ENCODE measurements at places on chromosomes 2 and 18.

GRCh38 chr18:6543330-6543908, 128.7 kb upstream of the L3MBTL4 start:
- no peak for DNase-seq

DNA sequence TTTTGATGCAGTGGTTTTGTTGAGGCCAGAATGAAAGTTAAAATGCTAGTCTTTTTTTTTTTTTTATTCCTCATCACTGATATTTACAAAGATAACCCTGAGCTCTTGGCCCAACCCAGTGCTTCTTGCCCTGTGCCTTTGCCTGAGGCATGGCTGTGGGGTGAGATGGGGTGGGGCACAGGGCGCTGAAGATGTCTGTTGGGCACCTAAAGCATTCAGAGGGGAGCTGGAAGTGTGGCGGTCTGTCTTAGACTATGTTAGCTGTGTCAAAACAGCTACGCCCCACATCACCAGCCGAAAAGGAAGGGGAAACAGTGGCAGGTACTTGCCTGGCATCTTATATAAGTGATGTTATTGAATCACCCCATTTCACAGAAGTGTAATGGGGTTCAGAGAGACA, 20.7 kb downstream of the TOGARAM2 start:
- DNase-seq = no peak

- no peak for DNase-seq
These were observed 172.7 kb downstream of the SOCS6 start for GRCh38 chr18:70461323-70462077.

DNA sequence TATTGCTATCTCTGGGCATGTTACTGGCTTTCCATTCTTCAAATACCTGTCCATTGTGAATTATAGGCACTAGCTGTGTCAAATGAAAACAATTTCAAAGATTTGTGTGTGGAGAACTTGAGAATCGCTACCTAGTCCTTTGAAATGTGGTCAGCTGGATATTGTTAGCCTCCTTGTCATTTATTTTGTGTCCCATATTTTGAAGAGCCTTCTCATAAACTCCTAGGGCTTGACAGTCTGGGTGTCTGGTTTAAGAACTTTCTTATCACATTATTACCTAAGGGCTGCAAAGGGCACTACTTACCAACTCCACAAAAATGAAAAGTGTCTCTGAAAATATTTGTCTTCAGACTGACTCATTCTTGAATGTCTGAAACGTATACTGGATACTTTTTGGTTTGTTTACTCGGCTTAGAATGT, 50.2 kb downstream of the COL4A3 start:
- no peak for DNase-seq

GRCh38 chr2:12126318-12126717, 379.9 kb downstream of the LPIN1 start:
- DNase-seq = no peak

DNA sequence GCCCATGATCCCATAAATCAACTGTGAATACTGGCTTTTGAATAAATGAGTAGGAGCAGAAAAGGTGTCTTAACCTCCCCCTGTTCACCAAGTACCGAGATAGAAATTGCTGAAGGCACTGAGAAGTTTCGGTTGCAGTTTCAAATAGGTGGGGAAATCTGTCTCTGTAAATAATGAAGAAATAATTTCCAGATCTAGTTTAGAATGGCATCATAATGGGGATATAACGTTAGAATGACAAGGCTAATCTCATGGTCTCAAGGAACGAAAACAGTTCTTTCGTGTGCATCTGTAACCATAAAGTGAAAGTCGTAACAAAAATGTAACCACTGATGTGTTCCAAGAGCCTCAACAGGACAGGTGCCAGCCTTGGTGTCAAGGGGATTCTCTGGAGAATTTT, 49.9 kb upstream of the TMEM18 start:
- DNase-seq = no peak

- no peak for DNase-seq
These were observed 36.6 kb downstream of the LONRF2 start for GRCh38 chr2:100285691-100286090.

- DNase-seq = no peak
These were observed 226.3 kb upstream of the SP5 start for GRCh38 chr2:170488807-170489206.

- no peak for DNase-seq
These were observed 182.6 kb upstream of the PKDCC start for GRCh38 chr2:41865263-41865662.

- DNase-seq = no peak
These were observed 12.7 kb downstream of the FAM110C start for GRCh38 chr2:33620-34019.

DNA sequence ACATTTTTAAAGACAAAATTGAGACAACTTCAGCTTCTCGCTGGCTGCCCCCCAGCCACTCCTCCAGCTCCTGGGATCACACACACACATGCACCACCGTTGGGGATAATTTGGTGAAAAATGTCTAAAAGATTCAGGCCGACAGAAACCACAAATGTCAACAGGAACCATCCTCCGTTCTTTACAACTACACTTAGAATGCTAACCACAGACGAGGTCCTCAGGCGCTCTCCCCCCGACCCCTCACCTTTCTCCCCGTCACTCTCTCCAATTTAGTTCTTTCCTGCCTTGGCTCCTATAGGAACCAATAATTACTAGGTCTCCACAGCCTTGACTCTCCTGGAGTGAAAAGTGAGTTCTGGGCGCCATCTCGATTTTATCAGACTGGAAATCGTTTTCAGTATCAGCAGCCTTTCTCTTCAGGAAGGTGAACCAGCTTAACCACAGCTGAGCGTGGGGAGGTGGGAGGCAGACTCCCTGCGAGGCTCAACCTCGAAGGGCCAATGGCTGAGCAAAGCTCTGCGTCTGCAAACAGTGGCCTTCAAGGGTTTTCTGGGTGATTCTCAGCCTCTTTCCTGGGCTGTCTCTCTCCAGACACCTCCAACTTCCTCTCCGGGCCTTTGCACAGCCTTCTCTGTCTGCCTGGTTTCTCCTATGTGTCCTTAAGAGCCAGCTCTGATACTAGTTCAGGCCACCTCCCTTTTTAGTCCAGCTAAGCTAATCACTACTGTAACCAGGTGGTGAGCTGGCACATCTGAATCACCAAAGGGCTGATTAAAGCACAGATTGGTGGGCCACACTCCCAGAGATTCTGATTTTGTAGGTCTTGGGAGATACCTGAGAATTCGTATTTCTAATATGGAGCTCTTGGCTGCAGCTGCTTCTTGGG, 115.7 kb upstream of the COPS8 start:
- DNase-seq = no peak
